ENCODE measurements at places on chromosomes 11 and 22.

GRCh38 chr11:65431451-65432099 is 9.0 kb downstream of the NEAT1 start:
- peak; percentile 63 for DNase-seq

GRCh38 chr11:78061921-78062311 is 1.7 kb upstream of the THRSP start:
- no peak for DNase-seq

GRCh38 chr22:28017859-28018258 is 98.8 kb upstream of the PITPNB start:
- no peak for DNase-seq

DNA sequence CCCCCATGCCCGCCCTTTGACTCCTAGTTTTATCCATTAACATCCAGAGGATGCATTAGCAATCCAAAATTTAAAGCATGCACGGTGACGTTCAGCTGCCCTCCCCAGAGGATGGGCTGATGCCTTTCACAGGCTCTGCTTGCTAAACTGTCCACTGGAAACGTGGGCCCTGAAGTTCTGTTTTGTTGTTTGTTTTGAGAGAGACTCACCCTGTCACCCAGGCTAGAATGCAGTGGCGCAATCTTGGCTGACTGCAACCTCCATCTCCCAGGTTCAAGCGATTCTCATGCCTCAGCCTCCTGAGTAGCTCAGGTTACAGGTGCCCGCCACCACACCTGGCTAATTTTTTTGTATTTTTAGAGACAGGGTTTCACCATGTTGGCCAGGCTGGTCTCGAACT is 39.3 kb downstream of the NFRKB start:
- DNase-seq = no peak

- peak; percentile 65 for DNase-seq
Measured at GRCh38 chr11:112174789-112175598, at the start of gene BCO2. Gene BCO2 (plus strand): TSS chr11:112175512. CDS start chr11:112175602, 90 bp downstream.

GRCh38 chr11:113806406-113806805 is 26.8 kb downstream of the CLDN25 start:
- DNase-seq = peak; percentile 35

DNA sequence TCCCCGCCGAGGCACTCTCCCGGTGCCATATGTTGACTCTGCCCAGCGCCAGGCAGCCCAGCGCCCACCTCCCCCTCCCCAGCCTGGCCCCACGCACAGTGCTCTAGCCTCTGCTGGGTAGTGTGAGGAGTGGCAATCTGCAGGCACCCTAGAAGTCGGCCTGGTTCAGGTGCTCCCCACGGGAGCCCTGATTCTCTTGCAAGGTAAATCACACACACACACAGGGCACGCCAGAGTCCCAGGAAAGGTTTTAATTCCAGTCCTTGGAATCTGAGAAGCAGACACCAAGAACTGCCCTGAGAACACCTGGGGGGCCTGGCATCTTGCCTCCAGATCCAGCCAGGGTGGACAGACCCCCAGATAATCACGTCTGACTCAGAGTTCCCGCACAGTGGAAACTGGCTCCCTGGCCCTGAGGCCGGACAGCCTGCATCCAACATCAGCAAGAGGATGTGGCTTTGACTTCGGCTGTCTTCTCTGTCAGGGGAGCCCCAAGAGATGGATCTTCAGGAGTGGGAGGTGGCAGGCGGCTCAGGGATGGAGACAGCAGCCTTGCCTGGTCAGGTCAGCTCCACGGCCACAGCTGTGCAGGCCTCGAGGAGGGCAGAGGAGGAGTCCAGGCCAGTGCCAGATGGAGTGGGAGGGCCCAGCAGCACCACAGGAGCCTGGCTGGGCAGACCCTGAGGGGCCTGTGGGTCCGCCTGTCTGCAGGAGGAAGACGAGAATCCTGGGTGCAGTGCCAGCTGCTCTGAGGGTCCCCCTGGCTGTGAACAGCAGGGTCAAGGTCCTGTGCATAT is 1.1 kb upstream of the RIN1 start:
- DNase-seq = no peak

DNA sequence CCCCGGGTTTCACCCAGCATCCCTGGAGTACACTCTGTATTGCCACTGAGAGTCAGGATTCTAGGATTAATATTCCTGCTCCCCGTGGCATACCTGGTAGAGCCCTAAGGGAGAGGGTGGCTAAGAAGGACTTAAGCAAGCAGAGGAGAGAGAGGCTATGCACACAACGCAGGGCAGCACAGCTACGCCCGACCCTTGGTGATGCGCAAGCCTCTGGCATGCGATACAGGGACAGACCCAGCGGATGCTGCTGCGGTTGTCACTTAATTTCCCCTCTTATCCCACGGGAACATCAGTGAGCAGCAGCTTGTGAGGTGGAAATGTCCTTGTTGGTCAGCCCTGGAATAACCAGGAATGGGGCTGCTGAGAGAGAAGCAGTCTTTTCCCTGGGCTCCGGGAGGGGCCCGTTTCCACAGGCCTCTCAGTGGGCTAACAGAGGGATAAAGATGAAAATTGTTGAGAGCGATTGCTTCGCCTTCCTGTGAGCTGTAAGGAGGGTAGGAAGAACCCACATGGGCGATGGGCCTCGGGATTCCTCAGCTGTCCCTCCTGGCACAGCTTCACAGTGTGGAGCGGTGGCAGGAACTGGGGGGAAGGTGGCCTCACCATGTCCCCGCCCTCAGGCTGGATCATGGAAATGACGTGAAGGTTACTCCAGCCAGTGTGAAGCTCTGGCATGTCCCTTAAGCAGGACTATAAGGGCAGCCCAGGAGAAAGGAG is 48.4 kb upstream of the RAB1B start:
- no peak for DNase-seq

- no peak for DNase-seq
Measured at GRCh38 chr11:16981651-16982194, 32.5 kb downstream of the PLEKHA7 start.

DNA sequence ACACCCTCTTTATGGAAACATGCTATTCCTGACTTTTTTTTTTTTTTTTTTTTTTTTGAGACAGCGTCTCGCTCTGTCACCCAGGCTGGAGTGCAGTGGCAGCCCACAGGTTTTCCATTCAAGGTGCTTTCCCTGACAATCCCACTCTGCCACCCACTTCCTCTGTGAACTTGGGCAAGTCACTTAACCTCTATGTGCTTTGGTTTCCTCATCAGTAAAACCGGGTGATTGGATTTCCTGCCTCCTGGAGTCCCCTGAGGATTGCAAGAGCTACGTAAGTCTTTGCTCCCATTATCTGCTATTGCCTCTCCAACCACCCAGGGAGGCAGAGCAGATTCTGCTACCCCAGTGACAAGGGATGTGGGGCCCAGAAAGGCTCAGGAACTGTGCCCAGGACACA is 54.1 kb downstream of the CELSR1 start:
- no peak for DNase-seq

DNA sequence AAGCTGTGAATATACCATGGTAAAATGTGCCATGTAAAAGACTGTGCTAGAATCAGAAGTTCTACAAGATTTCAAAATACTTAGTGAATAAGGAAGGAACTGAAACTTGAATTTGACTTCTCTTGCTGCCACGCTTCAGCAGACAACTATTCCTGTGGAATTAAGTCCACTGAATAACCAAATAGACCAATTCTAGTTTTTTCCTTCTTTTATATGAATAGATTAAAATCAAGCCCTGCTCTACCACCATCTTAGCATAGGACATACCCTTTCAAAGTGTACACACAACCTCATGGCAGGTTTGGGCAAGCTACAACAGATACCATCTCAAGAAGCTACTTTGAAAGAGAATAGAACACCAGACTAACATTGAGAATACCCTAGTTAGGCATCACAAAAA is 23.4 kb upstream of the CLNS1A start:
- DNase-seq = no peak

DNA sequence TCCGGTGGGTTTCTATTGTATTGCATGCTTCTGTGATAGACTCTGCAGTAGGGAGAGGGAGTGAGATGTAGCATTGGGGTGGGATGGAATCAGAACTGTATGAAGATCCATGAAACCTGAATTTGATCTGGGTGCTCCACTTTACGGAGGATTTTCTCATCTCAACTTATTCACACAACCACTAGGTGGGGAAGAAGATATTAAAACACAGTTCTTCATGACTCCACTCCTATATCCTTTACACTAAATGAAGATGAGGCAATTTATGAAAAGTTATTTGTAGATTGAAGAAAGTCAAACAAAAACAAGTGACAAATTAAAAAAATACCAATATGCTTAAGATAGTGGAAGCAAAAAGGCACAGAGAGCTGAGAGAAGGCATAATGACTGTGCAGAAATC is 92.6 kb upstream of the PDGFD start:
- no peak for DNase-seq

- no peak for DNase-seq
Measured at GRCh38 chr22:36762687-36763260, 13.1 kb downstream of the IFT27 start.

GRCh38 chr11:20397281-20397680 is 9.8 kb downstream of the PRMT3 start:
- DNase-seq = peak; percentile 64

GRCh38 chr11:130426223-130426836 is 2.1 kb downstream of the ADAMTS8 start:
- DNase-seq = no peak

DNA sequence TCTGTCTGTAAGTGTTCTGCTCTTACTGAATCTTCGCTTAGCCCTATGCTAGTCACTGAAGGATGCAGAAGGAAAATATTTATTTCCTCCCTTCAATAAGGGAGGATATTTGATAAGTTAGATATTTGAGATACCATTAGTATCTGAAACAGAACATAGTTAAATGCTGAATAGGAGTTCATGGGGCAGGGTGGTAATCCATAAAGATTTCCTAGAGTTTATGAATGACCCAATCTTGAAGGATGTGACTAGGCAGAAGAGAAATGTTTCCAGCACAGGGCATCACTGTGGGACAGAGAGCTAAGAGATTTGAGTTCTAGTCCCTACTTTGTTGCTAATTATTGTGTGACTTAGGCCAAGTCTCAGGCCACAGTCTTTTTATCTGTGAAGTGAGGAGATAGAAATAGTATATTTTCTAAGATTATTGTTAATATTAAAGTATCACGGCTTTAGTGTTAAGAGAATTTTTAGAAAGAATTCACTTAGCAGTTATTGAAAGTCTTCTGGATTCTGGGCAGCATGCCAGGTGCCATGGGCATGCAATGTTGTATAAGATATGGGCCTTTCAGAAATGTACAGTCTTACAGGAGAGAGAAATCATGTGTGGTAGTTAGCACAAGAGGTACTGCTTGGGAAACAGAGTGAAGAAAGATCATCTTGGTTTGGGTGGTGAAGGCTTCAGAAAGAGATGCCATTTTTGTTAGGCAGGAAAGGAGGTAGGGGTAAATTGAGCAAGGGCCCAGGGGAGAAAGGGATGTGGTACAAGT is 24.0 kb downstream of the SWAP70 start:
- DNase-seq = no peak

DNA sequence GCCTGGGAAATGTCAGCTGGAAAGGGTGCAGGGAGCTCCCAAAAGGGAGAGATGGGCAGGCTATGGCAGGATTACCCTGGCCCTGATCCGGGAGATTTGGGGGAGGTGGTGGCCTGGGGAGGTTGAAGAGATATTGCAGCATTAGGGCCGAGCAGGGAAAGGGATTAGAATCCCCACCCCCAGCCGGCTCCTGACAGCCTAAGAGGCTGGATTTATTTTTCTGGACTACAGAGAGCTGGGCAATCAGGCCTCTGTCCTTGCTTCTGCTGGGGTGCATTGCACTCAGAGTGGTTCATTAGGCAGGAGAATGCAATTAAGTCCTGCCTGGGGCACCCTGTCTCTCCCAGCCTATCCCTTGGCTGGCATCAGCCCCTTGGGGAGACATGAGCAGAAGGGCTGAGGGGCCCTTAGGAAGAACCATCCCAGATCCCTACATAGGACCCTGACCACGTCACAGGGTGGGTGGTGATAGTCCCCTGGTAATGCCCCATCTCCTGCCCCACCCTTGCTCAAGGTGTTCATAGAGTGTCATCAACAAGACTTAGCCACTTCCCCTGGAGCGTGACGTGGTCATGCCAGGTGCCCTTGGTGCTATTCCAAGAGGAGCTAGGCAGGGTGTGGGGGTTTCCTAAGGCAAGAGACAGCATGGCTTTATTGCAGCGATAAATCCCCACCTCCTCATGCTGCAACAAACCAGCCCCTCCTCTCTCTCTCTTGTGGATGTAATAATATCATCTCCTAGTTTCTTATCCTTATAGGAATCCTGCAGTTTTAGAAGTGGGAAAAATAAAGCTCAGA is 38.4 kb upstream of the KLHL35 start:
- no peak for DNase-seq

DNA sequence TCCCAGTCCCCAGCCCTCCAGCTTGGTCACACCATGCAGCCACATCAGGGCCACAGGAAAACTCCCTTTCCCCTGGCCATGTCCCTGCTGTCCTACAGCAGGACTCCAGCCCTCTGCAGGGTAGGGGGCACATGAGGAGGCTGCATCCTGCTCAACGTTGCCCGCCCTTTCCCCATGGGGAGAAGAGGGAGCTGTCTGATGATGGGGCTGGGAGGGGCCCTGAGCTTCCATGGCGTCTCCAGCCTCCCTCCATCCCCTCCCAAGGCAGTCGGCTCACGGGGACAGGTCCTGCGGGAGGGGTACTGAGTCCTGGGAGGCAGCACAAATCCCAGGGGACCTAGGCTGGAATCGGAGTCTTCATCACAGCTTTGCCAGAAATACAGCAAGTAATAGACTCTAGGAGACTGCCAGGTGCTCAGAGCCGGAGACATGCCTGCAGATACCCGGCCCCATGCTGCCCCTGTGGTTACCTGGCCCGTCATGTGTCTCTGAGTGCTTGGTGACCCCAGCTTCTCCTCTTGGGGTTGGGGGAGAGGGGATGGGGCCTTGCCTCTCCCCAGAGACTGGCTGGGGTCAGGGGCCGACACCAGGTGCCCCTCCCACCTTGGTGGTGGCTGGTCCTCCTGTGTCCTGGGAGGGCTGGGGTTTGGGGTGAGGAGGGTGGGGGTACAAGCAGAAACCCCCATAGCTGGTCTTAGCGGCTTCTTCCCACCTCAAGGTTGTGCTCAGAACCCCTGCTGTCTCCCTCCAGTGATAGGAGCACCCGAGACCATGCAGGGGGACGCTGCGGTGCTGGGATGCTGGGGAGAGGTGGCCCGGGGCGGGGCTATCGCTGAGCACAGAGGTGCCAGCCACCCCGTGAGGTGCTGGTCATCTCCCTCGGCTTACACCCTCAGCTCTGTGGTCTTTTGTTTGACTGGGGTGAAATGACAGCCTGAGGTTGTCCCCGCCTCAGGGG is 2.3 kb downstream of the MRGPRE start:
- no peak for DNase-seq

GRCh38 chr11:107683061-107683460 is 28.8 kb downstream of the SLN start:
- DNase-seq = no peak

- no peak for DNase-seq
Measured at GRCh38 chr11:46397526-46397925, 6.0 kb upstream of the CHRM4 start.
